ENCODE measurements at places on chromosomes 7 and 10. TPM values are rescaled to one million over a fixed set of nuclear protein-coding genes. Genes with fewer than 3 reads are reported as not detected.

GRCh38 chr7:8217200-8218068, 44.5 kb downstream of the ICA1 start:
- H3K36me3 ChIP-seq: no peaks in the 10 kb centered on the region
- DNase-seq: no peak
- no peaks in the 10 kb centered on the region for H3K4me1 ChIP-seq
- no peak overlapping the region for H3K27ac ChIP-seq
- no peaks in the 10 kb centered on the region for H3K27me3 ChIP-seq

- no peaks in the 10 kb centered on the region for H3K36me3 ChIP-seq
- no peaks in the 10 kb centered on the region for H3K27me3 ChIP-seq
- no peaks in the 10 kb centered on the region for H3K4me1 ChIP-seq
- DNase-seq: peak; percentile 69
- peak within 1 kb of the TSS; percentile 26 for H3K4me3 ChIP-seq
Measured at GRCh38 chr7:79453558-79454360, at the start of gene MAGI2. MAGI2 (minus strand) TSS chr7:79453667; CDS start chr7:79453320, 347 bp downstream.

DNA sequence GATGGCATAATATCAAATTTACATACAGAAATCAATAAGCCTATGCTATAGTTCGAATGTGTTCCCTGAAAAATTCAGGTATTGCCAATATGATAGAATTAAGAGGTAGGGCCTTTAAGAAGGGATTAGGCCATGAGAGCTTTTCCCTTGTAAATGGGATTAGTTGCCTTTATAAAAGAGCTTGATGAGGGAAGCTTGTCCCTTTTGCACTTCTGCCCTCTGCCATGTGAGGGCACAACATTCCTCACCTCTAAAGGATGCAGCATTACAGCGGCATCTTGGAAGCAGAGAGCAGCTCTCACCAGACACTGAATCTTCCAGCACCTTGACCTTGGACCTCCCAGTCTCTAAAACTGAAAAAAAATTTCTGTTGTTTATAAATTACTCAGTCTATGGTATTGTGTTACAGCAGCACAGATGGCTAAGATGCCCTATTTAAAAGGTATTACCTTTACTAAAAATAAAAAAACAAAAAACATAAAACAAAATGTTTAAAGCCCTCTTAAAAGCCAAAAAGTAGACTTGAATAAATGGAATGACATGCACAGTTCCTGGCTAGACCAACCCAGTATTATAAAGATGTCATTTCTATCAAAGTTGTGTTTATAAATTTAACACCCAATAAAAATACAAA, 909.6 kb downstream of the REEP3 start:
- no peak for DNase-seq
- no peak overlapping the region for H3K4me3 ChIP-seq
- H3K27ac ChIP-seq: no peak overlapping the region
- H3K36me3 ChIP-seq: no peaks in the 10 kb centered on the region
- H3K27me3 ChIP-seq: no peaks in the 10 kb centered on the region

- no peaks in the 10 kb centered on the region for H3K27me3 ChIP-seq
- H3K27ac ChIP-seq: no peak overlapping the region
- no peak for DNase-seq
- H3K4me1 ChIP-seq: no peaks in the 10 kb centered on the region
Measured at GRCh38 chr10:46232666-46233065, 54.1 kb upstream of the ANTXRL start.

GRCh38 chr10:119306514-119306951, 99.2 kb downstream of the GRK5 start:
- no peak overlapping the region for H3K4me3 ChIP-seq
- no peaks in the 10 kb centered on the region for H3K27me3 ChIP-seq
- no peak for DNase-seq
- peaks cover 9% of the 10 kb centered on the region for H3K4me1 ChIP-seq
- no peak overlapping the region for H3K27ac ChIP-seq
- no peaks in the 10 kb centered on the region for H3K36me3 ChIP-seq

GIMAP7 gene
- total RNA-seq: 5.3 TPM

RASA4B gene
- 8.4 TPM for total RNA-seq

ZPBP gene
- total RNA-seq: 0.16 TPM

CFAP69 gene
- total RNA-seq: 2.6 TPM

HMX2 gene
- not detected for total RNA-seq
